ENCODE measurements at places on chromosomes 4 and X.

DNA sequence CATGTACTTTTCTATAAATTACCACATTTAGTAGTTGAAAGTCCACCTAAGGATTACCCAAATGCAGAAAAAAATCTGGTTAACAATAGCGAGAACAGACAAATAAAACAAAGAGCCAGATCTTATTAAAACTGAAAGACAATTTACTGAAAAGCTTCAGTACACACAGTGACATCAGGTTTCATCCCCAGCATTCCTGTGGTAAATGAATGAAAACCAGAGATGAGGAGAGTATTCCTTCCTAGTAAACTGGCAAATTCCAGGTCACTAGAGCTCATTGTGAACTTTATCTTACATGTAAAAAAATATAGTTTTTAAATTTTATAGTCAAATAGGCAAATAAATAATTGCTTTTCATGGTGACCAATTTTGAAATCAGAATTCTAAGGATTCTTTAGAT lies 1290.5 kb downstream of the ADGRL3 start:
- DNase-seq: no peak

GRCh38 chr4:186019269-186019668 lies 49.7 kb upstream of the TLR3 start:
- no peak for DNase-seq

DNA sequence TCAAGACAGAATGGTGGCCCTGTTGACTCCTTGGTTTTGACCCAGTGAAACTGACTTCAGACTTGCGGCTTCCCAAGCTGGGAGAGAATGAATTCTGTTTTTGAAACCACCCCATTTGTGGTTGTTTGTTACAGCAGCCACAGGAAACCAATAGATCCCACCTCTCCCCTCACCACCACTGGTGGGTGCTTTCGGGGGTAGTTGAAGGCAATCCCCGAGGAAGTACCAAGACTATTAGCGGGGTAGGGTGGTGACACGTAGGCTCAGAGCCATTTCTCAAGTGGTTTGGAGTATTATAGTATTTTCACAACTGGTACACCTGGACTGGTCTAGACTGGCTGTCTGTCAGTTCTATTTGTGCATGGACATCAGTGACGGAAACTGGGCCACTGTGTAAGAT lies 189.1 kb upstream of the RBPJ start:
- no peak for DNase-seq

DNA sequence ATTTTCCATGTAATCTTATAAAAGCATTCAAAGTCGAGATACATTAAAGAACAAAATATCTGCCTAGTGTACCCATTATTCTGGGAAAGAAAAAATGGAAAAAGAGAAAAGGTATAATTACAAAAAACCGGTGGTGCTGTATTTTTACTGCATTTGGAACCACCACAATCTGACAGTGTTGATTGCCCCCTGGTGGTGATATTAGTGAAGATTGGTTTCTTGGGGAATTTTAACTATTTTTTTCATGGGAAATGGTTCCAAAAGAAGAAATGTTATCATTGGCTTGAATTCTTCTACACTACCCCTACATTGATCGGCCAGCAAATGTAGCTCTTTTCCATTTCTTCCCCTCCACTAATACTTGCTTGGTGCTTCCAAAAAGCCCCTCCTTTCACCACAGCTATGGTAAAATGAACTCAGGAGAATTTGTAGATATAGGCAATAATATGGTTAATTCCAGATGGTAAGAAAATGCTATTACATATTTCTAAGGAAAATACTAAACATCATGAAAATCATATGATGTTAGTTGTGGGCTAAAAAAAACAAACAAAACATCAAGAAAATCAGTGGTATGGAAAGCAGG lies 50.0 kb downstream of the COX18 start:
- no peak for DNase-seq

DNA sequence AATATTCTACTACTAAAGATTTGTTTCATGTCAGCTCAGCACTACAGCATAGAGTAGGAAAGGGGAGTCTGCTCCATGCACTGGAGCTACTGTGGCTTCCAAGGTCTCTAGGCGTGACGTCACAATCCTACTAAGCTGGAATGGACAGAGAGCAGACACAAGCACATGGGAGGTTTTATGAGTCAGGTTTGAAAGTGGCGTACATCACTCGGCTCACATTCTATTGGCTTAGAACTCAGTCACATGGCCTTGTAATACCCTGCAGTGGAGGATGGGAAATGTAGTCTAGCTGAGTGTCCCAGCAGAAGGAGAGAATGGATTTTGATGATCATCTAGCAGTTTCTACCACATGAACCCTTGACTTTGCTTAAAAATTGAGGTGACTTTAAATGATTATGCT lies 624.8 kb upstream of the ATOH1 start:
- DNase-seq: no peak

- no peak for DNase-seq
Measured at GRCh38 chr4:5759236-5760075, 48.5 kb downstream of the EVC start.

- no peak for DNase-seq
Measured at GRCh38 chr4:188177997-188178675, 38.9 kb downstream of the TRIML1 start.

- DNase-seq: no peak
Measured at GRCh38 chr4:123077330-123077729, 154.9 kb upstream of the NUDT6 start.

Data from WERI-Rb-1 (cell line).